ENCODE measurements at places on chromosomes 1 and 21.

GRCh38 chr1:66346057-66346795 lies 187.7 kb upstream of the SGIP1 start:
- DNase-seq: no peak

DNA sequence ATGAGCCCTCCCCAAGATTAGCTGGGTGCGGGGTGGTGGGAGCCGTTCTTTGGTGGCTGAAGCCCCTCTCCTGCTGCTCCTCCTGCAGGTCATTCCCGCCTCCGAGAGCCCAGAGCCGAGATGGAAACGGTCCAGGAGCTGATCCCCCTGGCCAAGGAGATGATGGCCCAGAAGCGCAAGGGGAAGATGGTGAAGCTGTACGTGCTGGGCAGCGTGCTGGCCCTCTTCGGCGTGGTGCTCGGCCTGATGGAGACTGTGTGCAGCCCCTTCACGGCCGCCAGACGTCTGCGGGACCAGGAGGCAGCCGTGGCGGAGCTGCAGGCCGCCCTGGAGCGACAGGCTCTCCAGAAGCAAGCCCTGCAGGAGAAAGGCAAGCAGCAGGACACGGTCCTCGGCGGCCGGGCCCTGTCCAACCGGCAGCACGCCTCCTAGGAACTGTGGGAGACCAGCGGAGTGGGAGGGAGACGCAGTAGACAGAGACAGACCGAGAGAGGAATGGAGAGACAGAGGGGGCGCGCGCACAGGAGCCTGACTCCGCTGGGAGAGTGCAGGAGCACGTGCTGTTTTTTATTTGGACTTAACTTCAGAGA lies 448 bp downstream of the G0S2 start:
- no peak for DNase-seq

GRCh38 chr1:245181158-245181517 lies 26.4 kb downstream of the KIF26B start:
- DNase-seq: no peak

DNA sequence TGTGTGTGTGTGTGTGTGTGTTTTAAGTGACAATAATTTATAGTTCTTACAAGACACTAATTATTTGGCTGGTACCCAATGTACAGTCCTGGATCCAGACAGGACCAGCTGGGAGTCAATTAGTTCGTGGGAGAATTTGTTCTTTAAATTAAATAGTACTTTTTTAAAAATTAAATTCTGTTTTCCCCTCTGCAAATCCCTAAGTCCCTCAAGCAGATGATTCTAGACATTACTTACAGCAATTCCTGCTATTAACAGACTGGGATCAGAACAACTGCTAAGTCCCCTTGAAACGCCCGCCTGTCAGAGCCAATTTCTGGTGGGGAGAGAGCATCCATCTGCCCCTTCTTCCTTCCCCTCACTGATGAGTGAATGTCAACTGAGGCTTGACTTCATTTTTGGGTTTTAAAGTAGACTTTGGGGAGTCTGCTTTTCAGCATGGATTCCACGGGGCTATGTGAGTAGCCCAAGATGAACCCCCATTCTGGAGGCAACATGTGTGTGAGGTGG lies 83.9 kb downstream of the SMYD2 start:
- DNase-seq: no peak

GRCh38 chr21:26555540-26556146 lies 17.4 kb downstream of the CYYR1 start:
- DNase-seq: no peak

- peak; percentile 64 for DNase-seq
Observed at GRCh38 chr1:192445839-192446489, 129.2 kb downstream of the RGS21 start.

- DNase-seq: no peak
Observed at GRCh38 chr1:63975481-63975880, 201.7 kb downstream of the ROR1 start.

DNA sequence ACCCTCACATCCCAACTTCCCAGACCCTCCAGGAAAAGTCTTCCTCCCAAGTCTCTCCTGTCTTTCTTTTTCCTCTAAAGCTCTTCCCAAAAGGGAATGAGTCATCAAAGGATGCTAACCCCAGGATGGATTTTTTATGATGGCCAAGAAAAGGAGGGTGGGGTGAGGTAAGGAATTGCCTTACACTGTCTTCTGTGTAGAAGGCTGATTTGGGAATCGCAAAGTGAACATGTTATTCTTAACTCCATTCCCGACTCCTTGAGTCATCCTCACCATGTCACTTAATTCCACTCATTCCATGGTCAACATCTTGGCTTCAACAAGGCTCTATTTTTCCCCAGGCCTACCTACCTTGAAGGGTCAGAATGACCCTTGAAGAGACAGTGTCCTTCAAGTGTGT lies 44.0 kb downstream of the TBX15 start:
- peak; percentile 16 for DNase-seq

DNA sequence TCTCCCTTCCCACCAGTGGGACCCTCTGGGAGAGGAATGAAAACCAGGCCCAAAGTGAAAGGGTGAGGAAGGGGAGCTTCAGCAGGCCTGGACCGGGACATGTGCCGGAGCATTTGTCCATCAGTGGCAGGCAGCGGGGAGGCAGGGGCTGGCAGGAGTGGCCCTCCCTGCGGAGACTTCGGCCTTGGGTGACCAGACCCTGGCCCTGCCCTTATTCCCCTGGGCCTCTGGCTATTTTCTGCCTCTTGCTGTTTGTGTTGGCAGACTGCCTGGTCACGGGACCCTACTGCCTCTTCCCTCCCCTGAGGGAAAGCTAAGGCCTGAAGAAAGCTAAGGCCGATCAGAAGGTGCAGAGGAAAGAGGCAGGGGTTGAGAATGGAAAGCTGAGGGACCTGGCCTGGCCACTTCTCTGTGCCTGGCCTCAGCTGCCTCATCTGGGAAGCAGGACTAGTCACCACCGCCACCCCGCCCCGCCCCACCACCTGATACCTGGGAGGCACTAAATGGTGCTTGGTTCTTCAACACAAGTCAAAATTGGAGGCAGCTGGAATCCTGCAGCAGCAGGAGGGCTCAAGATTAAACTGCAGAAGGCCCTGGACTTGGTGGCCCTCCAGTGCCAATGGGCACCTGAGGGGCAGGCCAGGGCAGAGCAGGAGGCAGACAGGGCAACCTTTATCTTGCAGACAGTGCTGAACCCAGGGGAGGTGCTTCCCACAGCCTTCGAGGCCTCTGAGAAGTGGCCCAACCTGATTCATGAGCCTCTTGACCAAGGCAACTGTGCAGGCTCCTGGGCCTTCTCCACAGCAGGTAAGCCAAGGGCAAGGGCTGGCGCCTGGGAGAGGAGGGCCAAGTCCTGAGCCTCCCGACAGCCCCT lies 7.9 kb downstream of the TINAGL1 start:
- DNase-seq: peak; percentile 66

DNA sequence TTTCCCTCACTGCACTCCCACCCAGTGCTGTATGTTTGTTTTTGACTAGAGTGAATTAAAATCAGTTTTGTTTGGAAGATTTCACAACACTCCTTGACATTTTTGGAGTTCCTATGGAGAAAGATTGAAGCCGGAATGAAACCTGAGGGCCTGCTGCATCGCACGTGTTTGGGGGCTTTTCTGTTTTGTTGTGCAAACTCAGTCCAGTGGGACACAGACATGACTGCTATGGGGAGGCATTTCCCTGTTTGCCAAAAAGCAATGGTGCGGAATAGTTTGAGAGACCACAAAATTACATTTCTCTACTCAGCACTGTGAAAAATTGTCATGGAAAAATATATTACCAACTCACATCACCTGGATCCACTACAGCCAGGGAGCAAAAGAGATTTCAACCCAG lies 43.8 kb upstream of the KCNE2 start:
- no peak for DNase-seq

- no peak for DNase-seq
Observed at GRCh38 chr1:183230413-183230812, 44.3 kb downstream of the LAMC2 start.

GRCh38 chr1:163730411-163730821 lies 408.7 kb downstream of the NUF2 start:
- DNase-seq: no peak

- peak; percentile 2 for DNase-seq
Observed at GRCh38 chr1:45686015-45686287, 382 bp downstream of the GPBP1L1 start.

DNA sequence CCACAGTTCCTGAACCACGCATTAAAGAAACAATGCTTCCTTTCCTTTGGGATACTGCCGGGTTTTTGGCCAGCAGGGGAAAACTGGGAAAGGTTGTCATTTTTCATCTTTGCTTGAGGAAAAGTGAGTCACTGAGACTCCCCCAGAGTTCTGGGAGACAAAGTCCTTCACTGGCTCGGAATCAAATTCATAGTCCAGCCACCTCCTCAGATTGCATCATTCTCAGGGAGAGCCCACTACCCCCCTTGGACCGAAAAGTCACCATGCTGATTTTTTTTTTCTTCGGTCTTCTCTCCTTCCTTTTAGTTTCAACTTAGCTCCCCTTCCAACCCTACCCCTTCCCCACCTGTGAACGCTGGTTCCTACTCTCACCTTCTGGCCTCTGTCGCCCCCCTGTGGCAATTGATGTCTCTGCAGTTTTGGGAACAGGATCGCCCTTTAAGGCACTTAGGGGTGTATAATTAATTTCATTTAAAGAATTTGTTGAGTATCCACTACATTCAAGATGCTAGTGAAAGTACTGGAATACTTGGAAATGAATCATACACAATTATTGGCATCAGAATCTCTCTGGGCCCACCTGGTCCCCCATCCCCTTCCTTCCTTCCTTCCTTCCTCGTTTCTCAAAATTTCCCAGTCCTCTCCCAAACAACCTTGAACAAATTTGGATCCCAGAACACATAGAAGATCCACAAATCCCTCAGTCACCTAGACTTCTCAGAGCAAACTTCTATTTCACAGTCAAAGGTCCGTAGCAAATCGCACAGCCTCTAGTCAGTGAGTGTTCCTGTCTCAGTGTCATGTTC lies 6.9 kb downstream of the ACKR1 start:
- no peak for DNase-seq

GRCh38 chr21:35197992-35198431 lies 148.9 kb upstream of the RUNX1 start:
- peak; percentile 75 for DNase-seq

DNA sequence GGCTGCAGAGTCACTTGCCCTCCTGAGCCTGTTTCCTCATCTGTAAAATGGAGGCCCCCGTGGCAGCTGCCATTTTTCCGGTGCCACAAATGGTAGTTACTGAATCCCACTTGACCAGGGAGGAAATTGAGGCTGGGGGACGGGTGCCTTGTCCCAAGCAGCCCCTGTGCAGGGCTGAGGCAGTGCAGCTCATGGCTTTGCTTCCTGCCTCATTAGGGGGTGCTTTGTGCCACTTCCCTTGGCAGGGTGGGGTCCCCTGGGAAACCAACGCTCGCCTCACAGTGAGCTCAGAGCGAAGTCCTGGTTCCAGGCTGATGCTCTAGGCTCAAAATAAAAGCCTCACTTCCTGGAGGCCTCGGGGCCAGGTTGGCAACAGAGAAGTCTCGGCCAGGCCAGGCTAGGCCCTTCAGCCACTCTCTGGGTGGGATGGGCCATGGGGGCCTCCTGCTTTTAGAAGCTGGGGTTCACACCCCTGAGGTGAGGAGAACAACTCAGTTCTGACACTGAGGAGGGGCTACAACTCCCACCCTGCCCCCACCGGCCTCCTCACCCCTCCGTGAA lies 6.8 kb downstream of the LAPTM5 start:
- no peak for DNase-seq

DNA sequence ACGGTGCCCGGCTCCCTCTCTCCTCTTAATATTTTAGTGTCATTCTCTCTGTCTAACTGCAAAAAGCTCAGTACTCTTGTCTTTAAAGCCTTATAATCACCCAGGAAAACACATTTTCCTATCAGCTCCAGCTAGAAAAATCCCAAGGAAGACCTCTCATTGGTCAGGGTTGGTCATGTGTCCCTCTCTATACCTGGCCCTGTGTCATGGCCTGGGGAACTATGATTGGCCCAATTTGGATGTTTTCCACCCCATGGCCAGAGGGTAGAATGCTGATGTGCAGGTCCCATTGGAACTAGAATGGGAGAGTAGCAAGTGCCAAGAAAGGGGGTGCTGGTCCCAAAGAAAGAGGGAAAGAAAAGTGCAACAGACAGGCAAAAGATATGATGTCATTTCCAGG lies 27.3 kb downstream of the CAMK2N1 start:
- DNase-seq: no peak

GRCh38 chr1:117584181-117584580 lies 21.7 kb upstream of the TENT5C start:
- DNase-seq: no peak

DNA sequence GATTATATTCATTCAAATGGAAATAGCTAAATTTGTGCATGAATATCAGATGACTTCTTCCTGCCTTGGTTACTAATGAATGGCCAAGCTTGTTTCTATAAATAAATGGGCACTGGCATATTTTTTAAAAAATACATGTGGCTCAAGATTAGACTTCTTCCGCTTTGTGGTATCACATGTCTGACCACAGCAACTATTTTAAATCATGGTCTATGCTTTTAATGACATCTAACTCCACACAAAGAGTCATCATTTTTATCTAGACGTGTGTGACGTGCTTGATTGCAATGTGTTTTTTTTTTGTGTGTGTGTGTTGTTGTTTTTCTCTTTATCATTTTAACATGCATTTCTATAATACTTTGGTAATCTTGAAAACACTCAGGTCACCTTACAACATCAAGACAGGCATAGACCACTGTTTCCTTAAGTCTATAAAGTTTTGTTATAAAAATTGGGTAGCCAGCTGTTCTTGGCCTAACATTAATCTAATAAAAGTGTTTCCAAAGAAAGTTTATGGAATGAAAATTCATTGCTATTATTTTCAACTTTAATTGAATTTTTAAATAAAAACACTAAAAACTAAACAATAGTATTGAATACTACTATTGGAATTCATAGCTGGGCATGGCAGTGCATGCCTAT lies 29.5 kb downstream of the RGS1 start:
- DNase-seq: peak; percentile 38

DNA sequence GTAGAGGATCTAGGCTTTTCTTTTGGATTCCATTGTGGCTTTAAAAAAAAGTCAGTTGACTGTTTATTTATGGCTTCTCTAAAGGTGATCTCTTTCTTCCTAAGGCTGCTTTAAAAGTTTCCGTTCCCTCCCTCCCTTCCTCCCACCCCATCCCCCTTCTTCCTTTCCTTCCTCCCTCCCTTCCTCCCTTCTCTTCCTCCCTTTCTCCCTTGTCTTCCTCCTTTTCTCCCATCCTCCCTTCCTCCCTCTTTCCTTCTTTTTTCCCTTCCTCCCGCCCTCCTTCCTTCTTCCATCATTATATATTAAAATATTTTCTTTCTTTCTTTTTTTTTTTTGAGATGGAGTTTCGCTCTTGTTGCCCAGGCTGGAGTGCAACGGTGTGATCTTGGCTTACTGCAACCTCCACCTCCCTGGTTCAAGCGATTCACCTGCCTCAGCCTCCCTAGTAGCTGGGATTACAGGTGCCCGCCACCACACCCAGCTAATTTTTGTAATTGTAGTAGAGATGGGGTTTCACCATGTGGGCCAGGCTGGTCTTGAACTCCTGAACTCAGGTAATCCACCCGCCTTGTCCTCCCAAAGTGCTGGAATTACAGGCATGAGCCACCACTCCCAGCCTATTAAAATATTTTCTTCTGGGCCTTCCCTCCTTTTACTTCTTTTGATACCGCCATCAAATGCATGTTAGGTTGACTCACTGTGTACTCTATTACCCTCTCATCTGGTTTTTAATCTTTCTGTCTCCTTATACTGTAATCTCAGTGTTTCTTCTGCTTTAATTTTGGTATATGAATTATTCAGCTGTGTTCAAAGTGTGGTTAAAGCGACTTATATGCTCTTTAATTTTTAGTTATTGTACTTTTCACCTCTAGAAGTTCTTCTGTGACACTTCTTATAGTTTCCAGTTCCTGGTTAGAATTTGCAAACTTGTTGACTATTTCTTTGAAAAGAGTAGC lies 59.2 kb upstream of the ATP5PO start:
- DNase-seq: no peak

All from brain microvascular endothelial cell (primary cell).